Psoas muscle (tissue), 8 donors: ENCODE measurements at places on chromosomes 11 and 22. TPM values are rescaled to one million over a fixed set of nuclear protein-coding genes. Genes with fewer than 3 reads are reported as not detected.
A peak's percentile ranks its signal among the peaks of the same experiment; 100 is the strongest.

Gene ARHGAP20
- 0.84 TPM for polyA plus RNA-seq

Gene RASSF10
- 0.17 TPM for polyA plus RNA-seq

Gene LSP1
- polyA plus RNA-seq = 9.4 TPM

Gene SYCE3
- not detected for polyA plus RNA-seq

Gene LRRC56
- polyA plus RNA-seq = 0.39 TPM

Gene MS4A6E
- polyA plus RNA-seq = not detected

DNA sequence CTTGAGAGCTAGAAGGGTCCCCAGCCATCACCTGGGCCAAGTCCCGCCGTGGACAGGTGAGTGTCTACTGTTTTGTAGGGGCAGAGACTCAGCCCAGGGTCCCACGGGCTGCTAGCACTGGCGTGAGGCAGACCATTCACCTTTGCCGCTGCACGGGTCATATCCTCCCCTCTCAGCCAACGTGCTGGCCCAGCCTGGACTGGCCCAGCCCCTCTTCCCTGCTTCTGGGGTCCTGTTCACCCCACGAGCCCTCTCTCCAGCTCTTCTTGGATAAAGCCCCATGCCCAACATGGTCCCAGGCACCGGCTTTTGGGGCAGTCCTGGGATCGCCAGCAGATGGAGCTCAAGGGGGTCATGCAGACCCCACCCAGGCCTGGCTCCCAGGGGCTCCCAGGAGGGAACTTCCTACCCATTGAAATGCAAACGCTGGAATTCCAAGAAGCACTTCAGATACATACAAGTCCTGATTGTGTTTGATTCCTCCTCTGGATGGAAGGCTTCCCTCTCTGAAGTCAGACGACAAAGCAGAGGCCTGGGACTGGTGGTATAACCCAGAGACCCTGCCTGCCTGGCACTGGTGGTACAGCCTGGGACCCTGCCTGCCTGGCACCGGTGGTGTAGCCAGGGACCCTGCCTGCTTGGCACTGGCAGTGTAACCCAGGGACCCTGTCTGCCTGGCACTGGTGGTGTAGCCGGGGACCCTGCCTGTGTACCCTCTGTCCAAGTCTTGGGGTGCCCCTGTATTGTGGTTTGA, 8.9 kb upstream of the SEPTIN5 start:
- DNase-seq = no peak

DNA sequence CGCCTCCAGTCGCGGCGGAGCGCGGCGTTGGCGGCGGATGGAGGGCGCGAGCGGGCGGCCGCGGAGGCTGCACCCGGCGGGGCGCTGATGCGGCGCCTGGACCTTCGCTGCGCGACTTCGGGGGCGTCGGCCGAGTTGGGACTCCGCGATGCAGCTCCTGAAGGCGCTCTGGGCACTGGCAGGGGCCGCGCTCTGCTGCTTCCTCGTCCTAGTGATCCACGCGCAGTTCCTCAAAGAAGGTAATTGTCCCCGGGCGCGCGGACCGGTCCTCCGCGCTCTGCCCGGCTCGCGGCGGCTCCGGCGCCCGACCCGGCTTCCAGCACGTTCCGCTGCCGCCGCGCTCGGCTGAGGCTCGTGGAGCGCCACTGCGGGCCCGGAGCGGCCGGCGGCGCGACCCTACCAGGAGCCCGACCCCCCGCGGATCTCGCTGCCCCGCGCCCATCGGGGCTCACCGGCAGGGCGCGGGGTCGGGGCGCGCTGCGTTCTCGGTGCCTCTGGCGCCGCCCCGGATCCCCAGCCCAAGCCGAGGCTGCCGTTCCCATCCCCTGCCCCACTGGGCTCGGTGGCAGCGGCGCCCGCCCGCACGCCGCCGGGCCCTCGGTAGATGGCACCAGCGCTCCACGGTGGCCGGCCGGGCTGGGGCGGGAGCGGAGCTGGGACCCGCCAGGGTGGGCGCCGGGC, 1251.2 kb downstream of the BRD1 start:
- DNase-seq = no peak

DNA sequence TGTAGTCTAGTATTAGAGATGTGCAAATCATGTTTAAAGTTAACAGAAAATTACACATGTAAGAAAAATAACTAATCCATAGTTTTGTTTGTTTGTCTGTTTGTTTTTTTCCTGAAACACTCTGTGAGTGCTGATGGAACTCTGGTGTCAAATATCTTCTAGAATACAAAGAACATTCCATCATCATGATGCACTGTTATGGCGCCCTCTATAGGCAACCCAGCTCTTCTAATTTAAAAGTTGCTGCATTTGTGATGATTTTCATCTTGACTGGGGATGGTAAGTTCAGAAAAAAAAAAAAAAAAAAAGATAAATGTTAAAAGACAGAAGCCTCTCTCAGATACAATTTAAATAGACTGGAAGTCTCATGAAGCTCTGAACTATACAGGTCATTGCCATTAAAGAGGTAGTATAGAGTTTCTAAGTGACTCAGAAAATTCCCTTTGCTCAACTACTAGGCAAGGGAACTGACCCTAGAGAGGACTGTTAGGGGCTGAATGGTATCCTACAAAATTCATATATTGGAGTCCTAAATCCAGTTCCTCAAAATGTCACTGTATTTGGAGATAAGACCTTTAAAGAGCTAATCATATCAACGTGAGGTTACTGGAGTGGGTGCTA, 597.2 kb upstream of the ANO3 start:
- no peak for DNase-seq

DNA sequence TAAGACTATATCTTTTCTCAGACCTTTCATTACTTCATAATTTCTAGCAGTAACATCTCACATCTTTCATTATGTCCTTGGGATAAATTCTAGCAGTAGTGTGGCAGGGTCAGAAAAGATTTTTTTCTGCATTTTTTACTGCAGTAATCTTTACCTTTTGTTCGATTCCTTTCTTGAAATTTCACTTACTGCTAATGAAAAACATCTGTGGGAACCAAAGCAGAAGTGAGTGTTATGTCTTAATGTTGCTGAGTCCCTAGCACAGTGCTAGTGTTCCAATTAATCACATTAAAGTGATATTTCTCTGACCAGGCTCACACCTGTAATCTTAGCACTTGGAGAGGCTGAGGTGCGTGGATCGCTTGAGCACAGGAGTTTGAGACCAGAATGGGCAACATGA, 123.6 kb downstream of the EHF start:
- DNase-seq = no peak

DNA sequence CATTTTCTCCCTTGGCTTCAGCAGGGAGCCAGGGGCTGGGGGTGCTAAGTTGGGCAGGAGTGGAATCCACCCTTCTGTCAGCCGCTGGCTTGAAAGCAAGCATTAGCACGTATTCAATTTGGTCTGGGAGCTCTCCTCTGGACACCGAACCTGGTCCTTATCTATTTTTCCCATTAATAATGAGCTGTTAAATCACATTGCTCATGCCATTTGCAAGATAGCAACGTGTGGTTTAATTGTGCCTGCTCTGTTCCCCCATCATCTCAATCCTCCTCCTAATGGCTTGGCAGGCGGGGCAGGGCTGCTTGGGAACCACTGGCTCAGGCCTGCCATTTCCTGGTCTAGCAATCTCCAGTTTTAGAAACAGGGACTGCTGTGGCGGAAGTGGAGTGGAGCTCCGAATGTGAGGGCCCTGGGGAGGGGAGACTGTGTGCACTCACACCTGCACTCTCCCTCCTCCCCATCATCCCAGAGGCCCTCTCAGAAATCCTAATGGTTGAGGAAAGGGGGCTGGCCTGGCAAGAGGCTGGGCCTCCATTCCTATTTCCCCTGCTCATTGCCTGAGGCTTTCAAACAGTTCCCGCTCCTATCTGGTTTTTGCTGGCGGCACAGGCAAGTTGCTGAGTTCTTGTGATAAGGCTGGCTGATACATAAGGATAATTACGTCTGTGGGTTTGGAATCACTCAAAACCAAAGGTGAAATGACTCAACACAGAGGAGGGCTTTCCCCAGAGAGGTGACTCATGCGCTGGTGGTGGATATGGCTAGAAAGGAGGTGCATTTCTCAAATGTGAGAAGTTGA, 201.2 kb upstream of the E2F8 start:
- DNase-seq = no peak

GRCh38 chr22:40432157-40432556, 61.8 kb downstream of the SGSM3 start:
- no peak for DNase-seq

GRCh38 chr22:22703203-22703570, 58.8 kb downstream of the GGTLC2 start:
- no peak for DNase-seq

DNA sequence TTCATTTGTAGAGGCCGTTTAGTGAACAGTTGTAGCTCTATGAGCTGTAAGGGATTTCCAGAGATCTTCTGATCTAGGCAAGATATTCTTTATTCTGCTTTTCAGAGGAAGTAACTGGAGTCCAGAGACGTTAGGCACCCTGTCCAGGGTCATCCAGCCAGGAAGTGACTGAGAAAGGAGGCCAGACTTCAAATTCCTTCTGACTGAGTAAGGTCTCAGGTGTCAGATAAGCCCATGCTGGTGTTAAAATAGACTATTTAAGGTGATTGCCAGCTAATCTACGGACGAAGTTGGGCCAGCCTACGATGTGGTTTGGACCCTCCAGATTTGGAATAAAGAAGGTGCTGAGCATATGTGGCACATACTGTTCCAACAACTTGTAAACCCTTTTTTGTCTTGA, 54.6 kb downstream of the GRIK4 start:
- no peak for DNase-seq

DNA sequence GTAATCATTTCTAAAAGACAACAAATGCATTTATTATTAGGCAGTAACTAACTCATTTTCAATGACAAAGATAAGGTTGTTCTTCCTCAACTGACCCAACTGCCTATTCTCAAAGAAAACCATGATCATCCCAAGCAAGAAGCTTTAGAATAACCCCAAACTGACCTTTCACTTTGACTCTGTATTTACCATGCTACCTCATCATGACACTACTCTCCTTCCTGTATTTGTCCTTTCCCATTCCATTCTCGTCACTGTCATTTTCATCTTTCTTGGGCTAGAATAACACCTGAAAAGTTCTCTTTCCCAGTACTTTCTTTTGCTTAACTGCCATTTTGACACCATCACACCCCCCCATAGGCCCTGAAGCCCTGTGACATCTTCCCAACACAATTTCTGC, 48.3 kb downstream of the TCF20 start:
- no peak for DNase-seq

DNA sequence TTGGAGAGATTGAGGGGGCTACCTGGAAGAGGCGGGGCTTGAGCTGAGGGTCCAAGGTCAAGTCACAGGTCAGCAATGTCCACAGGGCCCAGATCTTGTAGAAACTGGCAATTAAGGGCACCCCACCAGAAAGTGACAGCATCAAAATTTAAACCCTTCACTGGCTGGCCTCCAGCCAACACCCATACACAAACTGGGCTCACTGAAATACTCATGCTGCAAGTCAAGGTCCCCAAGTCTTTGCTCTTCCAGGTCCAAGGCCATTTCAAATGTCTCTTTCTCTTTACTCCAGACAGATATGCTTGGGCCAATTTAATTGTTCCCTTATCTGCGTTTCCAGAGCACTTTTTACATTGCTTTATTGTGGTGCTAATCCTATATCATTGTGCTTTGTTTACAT, 36.4 kb downstream of the LMO2 start:
- no peak for DNase-seq

DNA sequence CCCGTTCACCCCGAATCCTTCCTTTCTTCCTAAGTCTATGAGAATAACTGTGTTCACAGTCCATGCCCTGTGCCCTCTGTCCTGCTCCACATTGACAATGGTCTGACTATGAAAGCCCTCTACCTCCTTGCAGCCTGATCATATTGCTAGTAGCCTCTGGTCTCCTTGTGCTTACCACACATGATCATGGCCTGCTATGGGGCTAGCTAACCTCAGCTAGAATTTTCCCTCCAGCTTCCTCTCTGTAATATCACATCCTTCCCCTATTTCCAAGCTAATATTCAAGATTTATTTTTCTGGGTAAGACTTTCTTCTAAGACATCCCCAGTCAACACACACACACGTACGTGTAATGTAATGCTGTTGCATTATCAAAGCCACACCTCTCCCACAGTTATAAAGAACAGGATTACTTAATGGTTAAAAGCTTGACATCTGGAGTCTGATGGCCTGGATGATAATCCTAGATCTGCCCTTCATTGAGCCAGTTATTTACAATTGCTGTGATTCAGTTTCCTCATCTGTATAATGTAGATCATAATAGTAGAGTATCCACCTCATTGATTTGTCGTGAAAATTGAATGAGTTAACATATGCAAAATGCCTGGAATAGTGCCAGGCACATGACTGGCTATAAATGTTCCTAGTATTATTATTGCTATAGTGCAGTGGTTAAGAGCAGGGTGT, 214.4 kb upstream of the BLID start:
- DNase-seq = no peak

DNA sequence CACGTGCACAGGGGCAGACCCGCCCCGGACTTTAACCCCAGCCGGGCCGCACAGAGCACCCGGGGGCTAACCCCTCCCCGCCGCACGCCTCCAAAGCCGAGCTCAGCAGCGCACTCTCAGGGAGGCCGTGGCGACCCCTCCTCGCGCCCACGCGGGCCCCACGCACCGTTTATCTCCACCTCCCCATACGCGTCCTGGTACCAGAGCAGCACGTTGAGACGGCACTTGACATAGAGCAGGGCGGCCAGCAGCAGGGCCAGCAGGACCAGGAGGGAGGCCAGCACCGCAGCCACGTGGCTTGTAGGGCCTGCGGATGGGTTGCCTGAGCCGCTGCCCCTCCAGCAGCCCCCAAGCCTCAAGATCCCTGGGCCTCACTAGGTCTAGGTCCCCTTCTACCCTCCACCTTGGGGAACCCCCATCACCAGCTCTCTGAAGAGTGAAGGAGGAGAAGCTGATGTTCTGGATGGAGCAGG, 7.1 kb downstream of the SIGIRR start:
- no peak for DNase-seq

DNA sequence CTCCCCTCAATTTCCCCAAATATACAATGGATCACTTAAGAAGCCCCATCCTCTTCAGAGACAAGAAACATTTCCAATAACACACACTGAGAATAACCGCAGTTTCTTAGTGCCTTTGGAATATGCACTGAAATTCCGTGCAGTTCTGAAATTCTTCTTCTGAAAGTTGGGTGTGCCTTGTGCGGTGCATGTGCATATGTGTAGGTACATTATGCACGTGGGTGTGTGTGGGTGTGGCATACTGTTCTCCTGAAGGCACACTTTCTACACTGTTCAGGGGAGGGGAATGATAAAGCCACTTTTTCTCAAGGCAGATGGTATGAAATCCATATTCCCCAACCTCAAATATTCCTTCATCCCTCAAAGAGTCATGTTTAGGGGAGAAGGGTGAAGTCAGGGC, 1.7 kb downstream of the EXPH5 start:
- no peak for DNase-seq

DNA sequence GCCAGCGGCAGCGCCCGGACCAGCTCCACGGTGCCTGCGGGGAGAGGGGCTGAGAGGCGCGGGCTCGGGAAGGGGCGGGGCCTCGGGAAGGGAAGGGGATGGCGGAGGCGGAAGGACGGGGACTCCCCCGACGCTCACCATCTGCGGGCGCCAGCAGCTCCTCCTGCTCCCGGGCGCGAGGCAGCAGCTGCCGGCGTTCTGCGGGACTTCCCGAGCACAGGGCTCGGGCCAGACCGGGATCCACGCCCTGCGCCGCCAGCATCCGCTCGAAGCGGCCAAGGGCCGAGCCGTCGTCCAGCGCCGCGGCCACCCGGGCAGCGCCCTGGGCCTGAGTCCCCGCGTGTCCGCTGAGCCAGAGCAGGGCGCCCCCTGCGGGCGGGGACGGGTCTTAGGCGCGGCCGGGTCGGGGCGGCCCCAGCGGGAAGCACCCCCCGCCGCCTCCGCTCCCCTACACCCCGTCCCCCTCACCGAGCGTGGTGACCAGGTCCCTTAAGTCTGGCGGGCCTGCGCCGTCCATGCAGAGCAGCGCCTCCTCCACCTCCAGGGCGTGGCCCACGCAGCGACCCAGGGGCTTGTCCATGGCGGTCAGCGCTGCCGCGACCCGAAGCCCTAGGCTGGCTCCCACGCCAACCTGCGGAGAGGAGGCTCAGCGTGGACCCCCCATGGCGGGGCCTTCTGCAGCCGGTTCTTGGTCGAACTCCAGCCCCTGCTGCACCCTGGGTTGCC, 873 bp upstream of the SCO2 start:
- peak; percentile 82 for DNase-seq
